Putamen (tissue), 1 donor: ENCODE measurements at places on chromosomes 7 and 10.

DNA sequence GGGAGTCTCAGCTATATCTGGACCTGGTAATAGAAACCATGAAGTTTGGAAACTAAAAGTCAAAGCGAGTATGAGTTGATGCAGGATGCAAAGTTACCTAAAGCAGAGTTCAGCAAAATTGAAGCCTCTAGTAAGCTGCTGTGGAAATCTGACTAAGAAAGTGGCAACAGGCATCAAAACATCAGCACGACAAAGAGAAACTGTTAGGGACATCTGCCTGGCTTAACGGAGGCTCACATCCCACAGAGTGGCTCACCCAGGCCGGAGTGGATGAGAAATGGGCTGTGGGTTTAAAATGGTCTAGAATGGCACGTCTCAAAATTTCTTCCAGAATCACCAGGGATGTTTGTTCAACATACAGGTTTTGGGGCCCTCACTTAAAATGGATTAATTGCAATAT, 164.1 kb upstream of the NPY start:
- no peak for DNase-seq

DNA sequence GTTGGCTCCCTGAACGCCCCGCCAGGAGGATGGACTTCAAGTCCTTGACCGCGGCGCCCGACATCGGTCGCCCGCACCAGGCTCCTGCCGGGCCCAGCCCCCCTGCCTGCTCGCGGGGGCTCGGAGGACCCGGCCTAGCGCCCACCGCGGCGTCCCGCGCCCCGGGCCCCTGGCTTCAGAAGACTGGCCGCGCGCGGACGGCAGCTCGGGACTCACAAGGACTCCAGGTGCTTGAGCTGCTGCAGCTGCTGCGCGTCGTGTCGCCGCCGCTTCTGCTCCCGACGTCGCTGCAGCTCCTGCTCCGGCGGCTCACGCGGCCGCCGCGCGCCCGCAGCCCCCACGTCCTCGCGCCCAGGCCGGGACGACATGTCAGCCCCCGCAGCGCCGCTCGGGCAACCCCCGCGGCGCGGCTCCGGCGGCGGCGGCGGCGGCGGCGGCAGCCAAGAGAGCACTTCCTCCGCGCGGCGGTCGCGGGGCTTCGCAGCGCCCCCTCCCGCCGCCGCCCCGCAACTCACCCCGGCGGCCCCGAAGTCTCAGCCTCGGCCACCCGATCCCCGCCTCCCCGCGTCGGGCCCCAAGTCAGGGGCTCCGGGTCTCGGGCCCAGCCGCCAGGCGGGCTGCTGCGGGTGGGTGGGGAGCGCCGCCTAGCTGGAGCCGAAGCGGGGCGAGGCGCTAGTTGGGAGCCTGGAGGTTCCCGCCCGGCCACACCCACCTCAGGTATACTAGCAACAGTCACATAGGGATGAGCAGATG, at the start of gene RP9:
Gene RP9 (minus strand): TSS at position 400 of the 753 bp plus-strand sequence. CDS start 32 bp downstream, at position 368.
- DNase-seq = peak; percentile 75

DNA sequence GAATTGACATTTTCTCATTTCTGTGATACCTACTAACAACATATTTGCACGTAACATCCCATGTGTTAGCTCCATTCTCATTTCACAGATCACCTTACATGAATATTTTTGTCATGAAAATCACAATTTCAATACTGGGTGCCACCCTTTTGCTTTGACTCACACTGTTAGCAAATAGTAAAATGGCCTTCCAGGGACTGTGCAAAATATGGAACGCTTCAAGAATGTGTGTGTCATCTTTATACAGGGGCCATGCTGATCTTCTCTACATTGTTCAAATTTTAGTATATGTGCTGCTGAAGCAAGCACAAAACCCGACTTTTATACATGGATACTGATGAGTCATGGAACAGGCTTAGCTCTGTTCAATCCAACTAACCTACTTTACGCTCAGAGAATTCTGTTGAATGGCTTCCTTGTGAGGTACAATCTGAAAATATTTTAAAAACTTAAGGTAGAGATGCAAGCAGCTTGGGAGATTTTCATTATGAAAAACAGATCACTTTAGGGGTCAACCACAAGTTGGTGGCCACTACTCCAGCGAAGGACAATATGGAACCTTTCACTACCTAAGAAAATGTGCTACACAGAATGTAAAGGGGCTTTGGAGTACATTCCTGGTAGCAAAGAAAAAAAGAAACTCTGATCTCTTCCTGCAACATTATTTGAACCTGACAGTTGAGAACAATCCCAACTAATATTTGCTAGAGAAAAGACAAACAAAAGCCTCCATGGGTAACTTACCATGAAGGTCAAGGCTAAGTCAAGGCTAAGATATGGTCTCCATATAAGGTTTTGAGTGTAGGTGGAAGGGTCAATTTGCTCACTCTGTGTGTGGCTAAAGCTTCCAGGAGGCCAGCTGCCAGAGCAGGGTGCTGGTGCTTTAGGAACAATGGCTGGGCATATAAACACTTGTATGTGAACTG, 11.9 kb downstream of the ANKRD26 start:
- DNase-seq = peak; percentile 18

DNA sequence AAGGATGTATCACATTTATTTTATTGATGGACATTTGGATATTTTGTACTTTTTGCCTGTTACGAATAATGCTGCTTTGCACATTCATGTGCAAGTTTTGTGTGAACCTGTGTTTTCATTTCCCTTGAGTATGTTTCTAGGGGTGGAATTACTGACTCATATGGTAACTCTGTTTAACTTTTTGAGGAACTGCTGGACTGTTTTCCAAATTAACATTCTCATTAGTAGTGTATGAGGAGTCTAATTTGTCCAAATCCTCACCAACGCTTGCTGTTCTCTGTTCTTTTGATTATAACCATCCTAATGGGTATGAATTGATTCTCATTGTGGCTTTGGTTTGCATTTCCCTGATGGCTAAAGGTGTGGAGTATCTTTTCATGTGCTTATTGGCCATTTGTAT, 3.2 kb downstream of the WDR11 start:
- no peak for DNase-seq

DNA sequence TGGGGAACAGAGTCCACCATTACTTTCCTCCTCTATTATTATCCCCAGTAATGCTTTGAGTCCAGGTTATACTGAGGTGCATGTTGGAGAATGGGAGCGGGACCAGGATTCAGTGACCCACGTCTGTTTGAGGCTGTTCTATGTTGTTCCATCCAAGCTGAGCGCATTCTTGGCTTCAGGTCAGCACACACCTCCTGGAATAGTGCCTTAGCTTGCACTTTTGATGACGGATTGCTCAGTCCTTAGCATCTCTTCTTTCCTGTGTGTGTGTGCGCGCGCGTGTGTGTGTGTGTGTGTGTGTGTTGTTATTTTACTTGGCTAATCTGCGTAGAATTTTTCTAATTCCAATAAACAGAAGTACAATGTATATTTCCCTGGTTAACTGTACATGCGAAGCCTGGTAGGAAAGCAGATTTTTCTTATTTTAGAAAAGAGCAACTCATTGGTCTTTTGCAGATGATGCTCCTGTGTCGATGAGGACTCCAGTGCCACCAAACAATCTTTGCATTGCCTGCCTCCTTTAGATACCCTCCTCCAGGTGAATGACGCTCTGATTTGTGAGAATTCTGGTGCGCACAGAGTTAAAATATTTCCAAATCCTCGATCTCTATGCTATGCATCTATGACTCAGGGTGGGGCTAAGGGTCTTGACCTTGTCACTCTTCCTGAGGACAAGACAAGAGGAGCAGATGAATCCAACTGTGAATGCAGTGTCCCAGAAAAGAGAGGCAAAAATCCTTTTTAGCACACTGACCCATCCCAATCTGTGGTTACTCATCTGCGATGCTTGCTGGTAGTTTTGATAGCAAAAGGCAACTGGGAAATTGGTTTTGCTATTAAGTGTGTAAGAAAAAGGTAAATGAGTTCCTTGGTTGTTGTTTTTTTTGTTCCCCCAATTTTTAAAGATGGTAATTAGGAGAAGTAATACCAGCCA, 13.3 kb upstream of the CELF2 start:
- DNase-seq = no peak

DNA sequence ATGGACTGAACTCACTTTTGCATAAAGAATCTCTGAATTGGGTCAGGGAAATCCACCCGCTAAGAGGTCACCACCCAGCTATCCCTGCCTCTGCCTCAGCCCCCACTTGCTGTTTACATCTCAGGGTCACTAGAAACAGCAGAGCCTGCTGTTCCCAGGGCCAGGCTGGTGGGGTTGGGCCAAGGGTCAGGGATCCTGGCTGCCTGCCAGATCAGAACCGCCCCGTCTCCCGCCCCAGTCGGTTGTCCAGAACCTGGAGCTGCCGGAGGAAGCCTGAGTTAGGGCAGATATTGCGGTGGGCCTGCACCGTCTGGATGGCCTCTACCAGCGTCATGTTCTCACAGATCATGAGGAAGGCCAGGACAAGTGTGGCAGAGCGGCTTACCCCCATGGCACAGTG, 17.0 kb upstream of the SAMD8 start:
- no peak for DNase-seq

GRCh38 chr7:27175626-27176523, 1.8 kb upstream of the HOXA10 start:
- DNase-seq = no peak

DNA sequence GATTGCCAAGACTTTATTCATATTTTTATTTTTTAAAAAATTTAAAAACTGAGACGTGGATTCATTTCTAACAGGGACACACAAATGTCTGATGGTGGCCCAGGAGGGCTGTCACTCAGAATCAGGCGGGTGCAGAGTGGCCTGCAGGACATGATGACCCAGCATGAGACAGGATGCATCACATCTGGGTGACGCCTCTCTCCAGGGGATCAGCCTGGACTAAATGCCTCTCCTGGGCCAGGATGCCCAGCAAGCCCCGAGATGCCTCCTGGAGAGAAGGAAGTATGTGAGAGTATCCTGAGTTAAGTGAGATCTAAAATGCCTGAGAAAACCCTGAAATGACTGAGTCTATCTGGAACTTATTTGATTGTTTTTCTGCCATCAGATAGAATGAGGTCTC, 16.9 kb upstream of the MTURN start:
- DNase-seq = no peak

- no peak for DNase-seq
Observed at GRCh38 chr7:41747961-41748360, 45.1 kb upstream of the INHBA start.

- DNase-seq = no peak
Observed at GRCh38 chr10:5944389-5945189, 32.8 kb downstream of the IL15RA start.

- no peak for DNase-seq
Observed at GRCh38 chr7:133164498-133164897, 82.6 kb upstream of the CHCHD3 start.

DNA sequence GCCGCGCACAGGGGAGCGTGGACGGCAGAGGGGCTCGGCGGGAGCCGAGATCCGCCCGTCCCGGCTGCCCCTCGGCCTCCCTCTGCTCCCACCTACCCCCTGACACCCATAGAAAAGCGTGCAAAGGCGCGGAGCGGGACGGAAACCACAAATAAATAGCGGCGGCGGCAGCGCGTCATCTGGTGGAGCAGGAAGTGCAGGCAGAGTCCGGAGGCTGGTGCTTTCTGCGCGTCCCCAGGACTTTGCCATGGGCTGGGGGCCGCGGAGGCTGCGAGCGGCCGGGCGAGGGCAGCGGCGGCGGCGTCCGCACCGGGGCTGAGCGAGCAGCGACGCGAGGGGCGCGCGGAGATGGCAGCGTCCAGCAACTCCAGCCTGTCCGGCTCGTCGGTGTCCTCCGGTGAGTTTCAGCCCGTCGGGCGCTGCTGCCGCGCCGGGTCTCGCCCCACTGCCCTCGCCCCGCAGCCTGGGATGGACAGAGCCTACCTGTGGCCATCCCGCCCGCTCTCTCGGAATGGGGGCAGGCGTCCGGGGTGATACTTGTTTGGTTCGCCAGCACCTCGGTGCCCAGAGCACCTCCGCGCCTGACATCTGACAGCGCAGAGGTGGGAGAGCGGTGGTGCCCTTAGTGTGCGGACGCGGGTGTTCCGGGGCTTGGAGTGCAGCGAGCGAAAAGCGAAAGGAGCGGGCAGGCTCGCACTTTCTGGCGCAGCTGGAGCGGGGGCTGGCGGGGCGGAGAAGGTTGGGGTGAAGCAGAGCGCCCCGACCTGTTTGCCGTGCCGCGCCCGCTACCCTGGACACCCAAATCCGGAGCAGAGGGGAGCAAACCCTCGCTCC, at the start of gene CHN2:
Gene CHN2 (plus strand): TSS at position 182 of the 834 bp plus-strand sequence.
- DNase-seq = peak; percentile 48

- no peak for DNase-seq
Observed at GRCh38 chr7:133360201-133360600, 107.3 kb downstream of the EXOC4 start.

DNA sequence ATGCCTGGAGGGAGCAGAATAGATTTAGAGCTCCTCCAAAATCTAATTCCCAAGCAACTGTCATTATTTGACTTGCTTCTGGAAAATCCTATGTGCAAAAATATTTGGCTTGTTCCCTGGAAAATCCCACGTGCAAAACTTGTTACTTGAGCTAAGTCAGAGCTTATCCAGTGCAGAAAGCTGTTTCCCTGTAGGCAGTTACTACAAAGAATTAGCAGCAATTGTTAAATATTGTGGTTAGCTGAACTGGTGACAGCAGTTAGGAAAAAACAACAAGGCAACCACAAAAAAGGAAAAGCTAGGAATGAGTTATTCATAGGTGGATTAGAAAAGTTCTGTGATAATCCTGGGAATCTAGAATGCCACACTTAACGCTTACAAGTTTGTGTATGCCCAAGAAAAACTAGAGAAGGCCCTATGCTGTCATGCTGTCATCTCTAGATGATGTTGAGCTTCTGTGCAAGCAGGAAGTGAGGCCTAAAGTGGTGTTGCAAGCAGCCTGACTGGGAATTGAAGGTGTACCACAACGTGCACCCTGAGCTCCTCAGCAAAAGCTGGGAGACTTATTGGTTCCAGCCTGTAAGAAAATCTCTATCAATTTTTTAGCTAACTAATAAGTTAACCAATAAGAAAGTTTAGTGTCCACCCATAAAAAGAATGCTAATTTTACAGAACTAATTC, 738.6 kb upstream of the LRRTM3 start:
- no peak for DNase-seq

- DNase-seq = no peak
Observed at GRCh38 chr10:58087896-58088295, 179.8 kb downstream of the IPMK start.

- no peak for DNase-seq
Observed at GRCh38 chr10:75450644-75451640, 19.5 kb downstream of the LRMDA start.

- DNase-seq = no peak
Observed at GRCh38 chr10:127922675-127923366, 15.9 kb downstream of the PTPRE start.

DNA sequence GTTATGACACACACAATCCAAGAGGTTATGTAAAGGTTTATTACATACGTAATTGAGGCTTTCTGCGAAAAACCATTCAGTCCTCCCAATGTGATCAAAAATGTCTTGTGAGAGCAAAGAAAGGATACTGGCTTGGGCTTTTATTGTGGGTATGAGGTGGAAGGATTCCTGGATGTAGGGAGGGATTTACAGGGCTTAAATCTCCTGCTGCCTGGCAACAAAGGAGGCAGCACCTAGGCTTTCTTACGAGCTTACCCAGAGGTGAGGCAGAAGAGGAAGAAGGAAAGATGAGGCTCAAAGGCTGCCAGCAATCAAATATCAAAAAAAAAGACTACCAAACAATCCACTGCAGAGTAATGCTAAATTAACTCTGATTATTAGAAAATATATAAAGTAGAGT, 1149.5 kb upstream of the POT1 start:
- DNase-seq = no peak
